Stimulated activated CD4-positive, alpha-beta T cell treated with anti-CD3 and anti-CD28 coated beads, Interleukin-4, amount 100 ng/mL, for 48 hours (primary cell): ENCODE measurements at places on chromosomes 2 and 18.
A peak's percentile ranks its signal among the peaks of the same experiment; 100 is the strongest.

- DNase-seq = no peak
Measured at GRCh38 chr2:10768063-10768507, 44.5 kb downstream of the PDIA6 start.

DNA sequence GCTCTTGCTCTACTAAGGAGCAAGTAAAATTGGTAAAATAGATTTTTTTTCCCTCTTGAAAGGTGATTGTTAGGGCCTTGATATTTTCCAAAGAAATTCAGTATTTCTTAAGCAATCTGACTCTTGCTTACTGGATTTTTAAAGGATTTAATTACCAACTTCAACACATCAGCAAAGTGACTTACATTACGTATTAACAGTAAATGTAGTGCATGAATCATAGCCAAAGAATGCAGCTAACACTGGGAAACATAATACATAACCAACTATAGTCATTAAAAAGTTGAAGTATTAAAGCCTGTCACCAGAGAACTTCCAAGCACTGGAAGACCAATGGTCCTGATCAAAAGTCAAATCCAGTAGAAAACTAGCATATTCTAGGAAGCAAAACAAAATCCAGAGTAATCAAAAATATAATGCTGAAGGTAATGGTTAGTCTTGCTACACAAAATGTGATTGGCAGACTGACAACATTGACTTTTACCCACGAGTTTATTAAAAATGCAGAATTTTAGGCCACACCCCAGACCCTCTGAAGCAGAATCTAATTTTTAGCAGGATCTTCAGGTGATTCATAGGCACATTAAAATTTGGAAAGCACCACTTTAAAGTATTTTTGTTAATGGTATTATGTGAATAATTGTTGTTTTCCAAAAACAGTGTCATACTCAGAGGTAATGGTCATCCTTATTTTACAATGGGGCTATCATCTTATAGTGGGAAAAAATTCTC lies 31.8 kb upstream of the CAVIN2 start:
- DNase-seq = no peak

GRCh38 chr18:12726774-12727550 lies 24.1 kb downstream of the PSMG2 start:
- peak; percentile 49 for DNase-seq

DNA sequence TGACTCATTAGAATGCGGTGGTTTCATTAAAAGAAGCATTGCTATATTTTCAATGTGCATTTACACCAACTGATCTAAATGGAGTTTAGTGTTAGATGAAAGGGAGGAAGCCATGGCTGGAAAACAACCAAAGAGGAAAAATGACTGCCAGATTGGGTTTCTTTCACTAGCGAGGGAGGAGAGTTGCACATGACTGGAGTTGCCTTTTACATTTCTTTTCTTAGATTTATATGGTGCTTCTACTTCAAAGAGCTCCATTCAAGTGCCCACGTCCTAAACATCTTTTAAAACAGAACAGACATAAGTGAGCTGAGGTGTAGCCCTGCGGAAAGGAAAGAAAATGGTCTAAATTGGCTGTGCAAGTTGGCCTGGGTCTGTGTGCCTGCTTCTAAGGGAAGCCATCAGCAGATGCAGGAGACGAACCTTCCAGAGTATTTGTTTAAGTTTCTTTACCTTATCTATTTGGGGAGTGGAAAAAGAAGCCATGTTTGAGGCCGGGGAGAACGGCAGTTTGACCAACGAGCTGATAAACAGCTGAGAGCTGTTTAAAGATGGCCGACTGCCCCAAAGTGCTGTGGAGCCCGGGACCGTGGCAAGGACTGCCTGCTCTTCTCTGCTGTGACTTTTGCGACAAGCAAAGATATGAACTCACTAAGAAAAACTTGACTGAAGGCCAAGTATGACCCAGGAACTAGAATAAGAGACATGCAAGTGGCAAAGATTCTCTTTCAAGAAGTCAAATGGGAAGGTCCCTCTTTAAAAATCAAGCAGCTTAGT lies 327.0 kb downstream of the ZNF516 start:
- no peak for DNase-seq

DNA sequence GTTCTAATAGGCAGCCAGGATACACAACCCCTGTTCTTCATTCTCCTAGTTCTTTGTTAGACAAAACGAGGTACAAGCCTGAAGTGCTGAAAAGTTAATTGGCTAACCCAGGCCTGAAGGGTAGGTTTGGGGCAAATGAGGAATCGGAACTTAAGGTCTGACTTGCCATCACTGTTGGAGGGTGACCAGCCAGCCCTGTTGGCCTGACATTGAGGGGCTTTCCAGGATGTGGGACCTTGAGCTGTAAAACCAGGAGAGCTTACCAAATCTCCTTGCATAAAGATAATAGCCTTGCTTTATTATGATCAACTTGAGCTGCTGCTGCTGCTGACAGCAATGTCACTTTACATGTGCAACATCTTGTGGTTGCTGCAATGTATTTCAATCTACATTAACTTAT lies 256.0 kb downstream of the VAPA start:
- no peak for DNase-seq

- no peak for DNase-seq
Measured at GRCh38 chr2:200403814-200404213, 97.3 kb downstream of the SPATS2L start.

GRCh38 chr2:10933700-10934225 lies 22.0 kb downstream of the KCNF1 start:
- DNase-seq = no peak

DNA sequence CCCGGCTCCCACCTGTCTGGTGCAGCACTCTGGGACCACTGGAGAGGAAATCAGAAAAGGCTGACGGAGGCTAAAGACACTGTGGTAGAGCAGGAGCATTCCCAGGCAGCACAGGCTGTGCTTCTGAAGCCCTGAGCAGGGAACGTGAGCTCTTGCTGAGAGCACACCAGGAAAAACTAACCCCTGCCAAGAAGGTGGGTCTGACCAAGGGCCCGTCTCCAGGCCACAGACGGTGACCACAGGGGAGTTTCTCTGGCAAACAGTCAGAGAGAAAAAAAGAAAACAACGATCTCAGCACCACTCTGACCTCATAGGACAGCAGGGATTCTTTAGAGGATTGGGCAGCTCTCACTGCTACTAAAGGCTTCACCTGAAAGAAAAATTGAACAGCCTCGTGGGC lies 201.4 kb downstream of the AFF3 start:
- DNase-seq = no peak

- DNase-seq = no peak
Measured at GRCh38 chr2:224134003-224134734, 95.1 kb upstream of the SERPINE2 start.

GRCh38 chr2:223725494-223725893 lies 111.9 kb downstream of the AP1S3 start:
- DNase-seq = no peak

GRCh38 chr2:188678882-188679281 lies 295.3 kb upstream of the COL3A1 start:
- DNase-seq = no peak

DNA sequence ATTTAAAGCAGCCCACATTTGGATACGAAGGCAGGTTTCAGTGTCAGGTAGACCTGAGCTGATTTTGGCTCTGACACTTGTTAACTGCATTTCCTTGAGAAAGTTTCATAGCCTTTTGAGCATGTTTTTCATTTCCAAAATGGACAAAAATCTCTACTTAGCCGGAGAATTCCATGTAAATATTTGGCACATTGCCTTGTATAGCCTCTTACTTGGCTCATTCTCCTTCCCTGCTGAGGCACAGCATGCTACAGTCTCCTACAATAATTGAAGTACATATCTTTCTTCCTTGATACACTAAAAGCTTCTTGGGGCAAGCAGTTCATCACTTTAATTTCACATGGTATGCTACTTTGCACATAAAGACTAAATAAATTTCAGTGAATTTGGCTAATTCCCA lies 772.2 kb upstream of the CHAC2 start:
- no peak for DNase-seq

GRCh38 chr2:177265824-177266817 lies 1.6 kb upstream of the NFE2L2 start:
- DNase-seq = no peak

GRCh38 chr2:35428548-35428947 lies 927.0 kb upstream of the CRIM1 start:
- peak; percentile 5 for DNase-seq
